GM13977 (cell line): ENCODE measurements at places on chromosomes 6 and 20.

DNA sequence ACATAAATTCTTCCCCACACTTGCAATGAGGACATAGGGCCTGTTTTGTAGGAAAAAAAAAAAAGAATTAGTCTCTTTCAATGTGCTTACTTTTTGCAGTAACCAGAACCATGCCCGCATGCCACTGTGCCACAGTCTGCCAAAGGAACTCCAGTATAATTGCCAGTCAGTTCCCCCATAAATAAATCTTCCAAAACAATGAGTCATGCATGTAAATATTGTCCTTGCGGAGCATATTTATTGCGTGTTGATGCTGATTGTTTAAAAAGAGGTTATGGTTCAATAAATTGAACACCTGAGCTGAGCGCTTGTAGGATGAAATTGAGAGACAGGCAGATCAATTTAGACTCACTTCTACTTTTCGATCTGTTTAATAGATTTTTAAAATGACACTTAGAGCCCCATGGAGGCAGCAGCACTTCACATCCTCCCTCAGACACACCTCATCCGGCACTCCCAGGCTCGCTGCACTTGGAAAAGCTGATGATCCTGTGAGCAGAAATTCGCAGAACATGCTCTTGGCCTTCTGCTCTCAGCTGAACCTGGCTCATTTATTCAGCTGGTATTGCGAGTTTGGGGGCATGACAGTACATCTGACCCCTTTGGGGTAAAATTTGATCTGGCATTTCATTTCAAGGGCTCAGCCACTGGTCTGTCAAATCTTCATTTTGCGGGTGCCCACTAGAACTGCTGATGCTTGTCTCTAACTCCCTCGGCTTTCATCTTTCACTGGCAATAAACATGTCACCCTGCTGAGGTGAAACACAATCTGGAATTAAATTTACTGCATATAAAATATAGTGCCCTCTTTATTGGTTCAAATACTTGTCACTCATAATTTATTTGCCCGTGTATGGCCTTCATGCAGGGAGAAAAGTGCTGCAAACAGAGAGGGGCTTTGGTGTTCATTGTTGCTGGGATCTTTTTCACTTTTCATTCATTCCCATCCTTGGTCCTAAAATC is 371.1 kb upstream of the POU3F2 start:
- no peak for DNase-seq

DNA sequence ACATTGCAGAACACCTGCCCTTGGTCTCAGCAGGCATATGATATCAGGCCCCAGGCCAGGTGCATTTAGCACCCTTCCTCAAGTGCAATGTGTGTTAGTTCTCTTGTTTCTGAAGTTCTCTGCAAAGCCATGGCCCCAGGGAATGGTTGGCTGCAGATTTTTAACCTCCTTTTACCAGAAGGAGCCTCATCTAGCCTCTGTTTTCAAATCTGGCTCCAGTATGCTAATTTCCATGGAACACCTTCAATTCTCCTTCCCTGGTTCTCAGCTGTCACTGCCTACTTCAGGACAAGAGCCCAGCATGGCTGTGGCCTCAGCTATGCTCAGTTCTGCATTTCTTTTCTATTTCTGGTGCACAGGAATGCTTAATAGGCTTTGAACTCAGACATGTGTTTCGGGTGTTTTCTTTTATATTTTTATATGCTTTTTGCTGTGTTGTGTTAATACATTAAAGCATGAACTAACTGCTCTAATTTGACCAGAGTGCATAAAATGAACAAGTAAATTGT is 51.6 kb upstream of the OGFRL1 start:
- no peak for DNase-seq

- no peak for DNase-seq
Measured at GRCh38 chr6:4610256-4610655, 165.9 kb upstream of the CDYL start.

GRCh38 chr6:86511962-86512361 is 425.4 kb upstream of the HTR1E start:
- DNase-seq: no peak

DNA sequence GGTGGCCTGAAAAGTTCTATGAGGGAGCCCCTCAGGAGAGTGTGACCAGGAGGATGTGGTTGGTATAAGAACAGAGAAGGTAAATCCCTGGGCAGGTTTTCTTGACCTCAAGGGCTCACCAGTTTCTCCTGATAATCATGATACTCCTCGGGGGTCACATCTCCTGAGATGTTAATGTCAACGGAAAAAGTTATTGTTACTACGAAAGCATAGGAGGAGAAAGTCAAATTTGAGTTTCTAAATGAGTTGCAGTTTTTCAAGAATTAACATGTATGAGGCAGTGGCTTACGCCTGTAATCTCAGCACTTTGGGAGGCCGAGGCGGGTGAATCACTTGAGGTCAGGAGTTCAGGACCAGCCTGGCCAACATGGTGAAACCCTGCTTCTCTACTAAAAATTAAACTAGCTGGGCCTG is 23.4 kb downstream of the MGME1 start:
- no peak for DNase-seq

GRCh38 chr20:9070304-9070703 is 1.4 kb downstream of the PLCB4 start:
- DNase-seq: no peak

DNA sequence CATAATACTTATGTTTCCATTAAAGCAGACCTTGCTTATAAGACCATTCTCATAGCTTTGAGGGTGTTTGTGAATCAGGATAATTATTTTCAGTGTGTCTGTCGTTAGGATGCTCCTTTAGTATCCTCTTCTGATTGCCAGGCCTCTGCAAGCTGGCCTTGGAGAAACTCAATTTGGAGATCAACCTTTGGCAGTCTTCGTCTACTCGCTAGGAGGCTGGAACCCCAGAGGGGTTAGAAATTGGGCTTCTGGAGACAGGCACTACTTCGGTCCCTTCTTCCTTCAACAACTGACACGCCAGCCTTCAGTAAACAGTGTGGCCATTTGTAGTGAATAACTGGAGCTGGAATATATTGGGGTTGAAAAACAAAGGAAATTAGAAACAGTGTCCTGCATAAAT is 100.8 kb upstream of the CITED2 start:
- no peak for DNase-seq

DNA sequence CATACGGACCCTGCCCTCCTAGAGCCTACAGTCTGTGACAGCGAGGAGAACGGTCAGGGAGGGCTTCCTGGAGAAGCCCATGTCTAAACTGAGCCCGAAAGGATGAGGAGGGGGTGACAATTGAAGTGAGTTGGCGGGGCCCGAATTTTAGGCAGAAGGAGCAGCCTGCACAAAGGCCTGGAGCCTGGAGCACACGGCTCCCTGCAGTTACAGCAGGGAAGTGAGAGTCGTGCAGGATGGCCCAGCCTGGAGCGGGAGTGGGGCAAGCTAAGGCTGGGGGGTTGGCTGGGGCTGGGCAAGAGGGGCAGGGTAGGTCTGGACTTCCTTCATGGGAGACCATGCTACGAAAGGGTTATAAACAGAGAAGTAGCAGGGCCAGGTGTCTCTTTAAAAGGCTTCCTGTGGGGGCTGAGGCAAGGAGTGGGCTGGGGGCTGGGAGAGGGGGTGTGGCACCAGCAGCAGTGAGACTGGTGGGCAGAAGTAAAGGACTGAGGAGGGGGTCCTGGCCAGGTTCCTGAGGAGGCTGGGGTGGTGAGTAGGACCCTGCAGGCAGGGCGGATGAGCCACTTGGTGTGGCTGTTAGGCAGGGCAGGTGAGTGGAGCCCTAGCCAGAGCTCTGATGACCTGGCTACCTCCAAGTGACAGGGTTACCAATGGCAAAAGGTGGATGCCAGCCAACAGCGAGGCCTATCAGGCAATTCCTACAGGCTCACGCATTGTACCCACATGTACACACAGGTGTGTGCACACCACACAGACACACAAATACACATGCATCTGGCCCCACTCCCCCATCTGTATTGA is 119.2 kb downstream of the MRPL14 start:
- DNase-seq: no peak

DNA sequence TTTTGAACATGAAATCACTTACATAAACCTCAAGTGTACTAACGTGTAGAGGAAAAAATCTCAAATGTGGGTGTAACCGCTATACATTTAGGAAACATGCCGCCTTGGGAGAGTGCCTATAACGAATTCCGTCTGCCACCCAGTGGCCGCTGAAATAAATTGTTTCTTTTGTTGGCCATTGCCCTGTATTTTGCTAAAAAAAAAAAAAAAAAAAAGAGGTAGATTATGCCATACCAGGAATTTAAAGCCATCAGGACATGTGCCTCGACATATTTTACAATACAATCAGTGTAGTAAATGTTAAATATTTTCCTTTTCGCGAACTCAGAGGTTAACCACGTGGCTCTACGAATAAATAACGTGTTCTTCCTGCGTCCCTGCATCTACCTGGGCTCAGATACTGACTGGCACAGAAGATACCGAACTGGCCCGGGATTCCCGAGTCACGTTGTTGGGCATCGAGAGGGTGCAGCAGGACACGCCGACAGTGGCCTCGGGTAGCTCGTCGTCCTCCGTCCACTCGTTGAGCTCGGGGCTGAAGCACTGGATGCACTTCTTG is 14.3 kb downstream of the KLHL31 start:
- peak; percentile 44 for DNase-seq

- DNase-seq: no peak
Measured at GRCh38 chr20:24836041-24836533, 113.0 kb upstream of the CST7 start.

- no peak for DNase-seq
Measured at GRCh38 chr6:135280375-135281136, 99.4 kb downstream of the MYB start.

GRCh38 chr20:13771853-13772453 is 12.8 kb downstream of the ESF1 start:
- no peak for DNase-seq

- no peak for DNase-seq
Measured at GRCh38 chr6:12014027-12014872, 2.1 kb downstream of the HIVEP1 start.

DNA sequence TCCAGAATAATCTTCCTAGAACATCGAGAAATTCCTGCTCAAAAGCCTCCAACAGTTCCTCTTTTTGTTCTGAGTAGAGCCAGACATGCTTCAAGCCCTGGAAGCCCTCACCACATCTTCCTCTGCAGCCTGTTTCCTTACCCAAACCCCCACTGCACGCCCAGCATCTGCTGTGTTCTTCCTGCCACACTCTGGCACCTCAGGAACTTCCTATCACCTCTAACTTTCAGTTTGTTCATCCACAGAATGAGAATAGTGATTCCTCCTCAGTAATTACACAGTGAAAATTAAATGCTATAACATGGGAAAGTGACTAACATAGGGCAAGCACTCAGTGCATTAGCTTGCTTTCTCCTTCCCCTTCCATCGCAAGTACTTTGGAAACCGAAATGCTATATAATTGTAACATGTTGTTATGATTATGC is 26.3 kb downstream of the C6orf89 start:
- DNase-seq: no peak
